ENCODE measurements at places on chromosomes 7 and 10. TPM values are rescaled to one million over a fixed set of nuclear protein-coding genes. Genes with fewer than 3 reads are reported as not detected.

The ZNF679 gene
- total RNA-seq, result not detected

The RNF148 gene
- not detected for total RNA-seq

The GPR85 gene
- not detected for total RNA-seq

The COX15 gene
- 39.6 TPM for total RNA-seq

The MYL7 gene
- total RNA-seq, result not detected

The SPAG6 gene
- total RNA-seq, result 0.96 TPM

The GARIN1A gene
- 3.4 TPM for total RNA-seq

The PAX4 gene
- total RNA-seq, result not detected

The C10orf53 gene
- total RNA-seq, result not detected

The ASZ1 gene
- not detected for total RNA-seq

The SYT15 gene
- total RNA-seq, result 1.8 TPM

The TRIL gene
- total RNA-seq, result 0.44 TPM

The TMEM229A gene
- total RNA-seq, result not detected

The ZNF25 gene
- total RNA-seq, result 6.2 TPM

The NAT16 gene
- not detected for total RNA-seq

The CHCHD1 gene
- total RNA-seq, result 30.7 TPM

The BCAP29 gene
- 58.8 TPM for total RNA-seq

The LIPJ gene
- not detected for total RNA-seq

The GRID2IP gene
- total RNA-seq, result 0.10 TPM

The ARL4A gene
- total RNA-seq, result 11.4 TPM

The PRDX3 gene
- total RNA-seq, result 127 TPM

The HYAL4 gene
- total RNA-seq, result not detected

The SPRN gene
- not detected for total RNA-seq

The C1QL3 gene
- not detected for total RNA-seq

The LMOD2 gene
- total RNA-seq, result not detected

The HOXA3 gene
- total RNA-seq, result not detected

The MAGI2 gene
- 0.07 TPM for total RNA-seq

The SVOPL gene
- total RNA-seq, result not detected

The AKR1E2 gene
- total RNA-seq, result 8.2 TPM

The MAT1A gene
- not detected for total RNA-seq

The POLR3A gene
- 26.1 TPM for total RNA-seq

The HOXA1 gene
- total RNA-seq, result 0.22 TPM

The PCLO gene
- not detected for total RNA-seq

The SLC18A3 gene
- not detected for total RNA-seq

The NRG3 gene
- total RNA-seq, result not detected

The CNPY1 gene
- not detected for total RNA-seq

The AOAH gene
- total RNA-seq, result 20.8 TPM

The CFAP70 gene
- 0.44 TPM for total RNA-seq

The CALCR gene
- total RNA-seq, result not detected

The GBX1 gene
- total RNA-seq, result not detected

The DENND2A gene
- not detected for total RNA-seq

The PAPOLB gene
- total RNA-seq, result not detected

The HMX3 gene
- total RNA-seq, result not detected

The AKR1C2 gene
- not detected for total RNA-seq

The ADAM8 gene
- 302 TPM for total RNA-seq

The STEAP2 gene
- total RNA-seq, result not detected

The TLL2 gene
- 0.10 TPM for total RNA-seq

The VENTX gene
- total RNA-seq, result not detected

The SLC13A1 gene
- not detected for total RNA-seq

The RET gene
- total RNA-seq, result 2.8 TPM

The ADAM12 gene
- 0.17 TPM for total RNA-seq

The MEST gene
- total RNA-seq, result 1.2 TPM

The OR6V1 gene
- total RNA-seq, result not detected
